ENCODE measurements at places on chromosomes 16 and 17.
A peak's percentile ranks its signal among the peaks of the same experiment; 100 is the strongest.

DNA sequence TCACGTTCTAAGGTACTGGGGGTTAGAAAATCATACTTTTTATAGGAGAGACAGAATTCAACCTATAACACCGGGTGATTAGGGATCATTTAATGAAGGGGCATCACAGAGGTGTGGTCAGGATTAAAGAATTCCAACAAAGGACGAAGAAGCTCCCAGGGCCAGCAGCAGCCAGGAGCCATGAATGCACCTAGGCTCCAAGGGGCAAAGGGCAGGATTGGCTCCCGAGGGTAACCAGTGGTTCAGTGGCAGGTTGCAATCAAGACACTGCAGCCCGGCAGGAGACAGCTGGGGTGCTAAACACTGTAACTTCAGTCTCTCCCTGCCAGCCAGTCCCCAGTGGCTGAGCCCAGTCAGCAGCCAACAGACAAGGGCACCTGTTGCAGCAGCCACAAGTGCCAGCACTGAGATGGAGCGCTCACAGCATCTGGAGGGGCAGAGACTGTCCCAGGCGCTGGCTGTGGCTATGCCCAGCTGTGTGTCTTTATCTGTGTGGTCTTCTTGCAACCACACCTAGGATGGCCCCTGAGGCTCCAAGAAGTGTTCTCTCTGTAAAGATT lies 23.9 kb downstream of the DHRS7C start:
- no peak for DNase-seq

- no peak for DNase-seq
Observed at GRCh38 chr17:51793686-51794085, 364.8 kb downstream of the CA10 start.

- DNase-seq: peak; percentile 34
Observed at GRCh38 chr16:89094252-89094879, 714 bp downstream of the ACSF3 start.

DNA sequence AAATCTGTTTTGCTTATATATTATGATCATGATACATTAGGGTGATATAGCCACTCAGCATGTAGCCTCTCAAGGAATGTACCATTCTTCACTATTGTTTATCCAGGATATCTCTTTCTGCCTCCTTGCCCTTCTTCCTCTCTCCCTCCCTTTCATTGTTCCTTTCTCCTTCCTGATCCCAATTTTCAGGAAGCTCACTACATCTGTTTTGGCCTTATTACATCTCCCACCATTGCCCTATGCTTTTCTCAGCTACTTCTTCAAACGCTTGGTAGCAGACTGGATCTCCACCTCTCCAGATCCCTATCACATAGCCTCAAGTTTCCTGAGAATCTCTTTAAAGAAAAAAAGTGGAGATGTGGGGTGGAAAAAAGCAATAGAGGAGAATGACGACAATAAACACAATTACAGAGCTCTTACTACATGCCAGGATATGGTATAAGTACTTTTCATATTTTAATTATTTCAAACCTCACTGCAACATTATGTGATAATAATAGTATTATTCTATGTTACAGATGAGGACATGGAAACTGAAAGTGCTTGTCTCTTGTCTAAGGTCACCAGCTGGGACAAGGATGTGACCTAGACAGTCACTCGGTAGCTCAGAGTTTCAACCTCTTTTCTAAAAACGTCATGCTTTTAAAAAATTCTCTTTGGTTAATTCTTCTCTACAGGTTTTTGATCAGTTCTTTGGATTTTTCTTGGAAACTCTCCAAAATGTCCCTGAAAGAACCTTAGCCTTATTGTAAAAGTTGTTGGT lies 959.1 kb downstream of the CDH11 start:
- DNase-seq: no peak

- DNase-seq: peak; percentile 34
Observed at GRCh38 chr17:17971431-17972125, 622 bp downstream of the TOM1L2 start.

GRCh38 chr17:62164747-62165722 lies 100.0 kb upstream of the MED13 start:
- no peak for DNase-seq

DNA sequence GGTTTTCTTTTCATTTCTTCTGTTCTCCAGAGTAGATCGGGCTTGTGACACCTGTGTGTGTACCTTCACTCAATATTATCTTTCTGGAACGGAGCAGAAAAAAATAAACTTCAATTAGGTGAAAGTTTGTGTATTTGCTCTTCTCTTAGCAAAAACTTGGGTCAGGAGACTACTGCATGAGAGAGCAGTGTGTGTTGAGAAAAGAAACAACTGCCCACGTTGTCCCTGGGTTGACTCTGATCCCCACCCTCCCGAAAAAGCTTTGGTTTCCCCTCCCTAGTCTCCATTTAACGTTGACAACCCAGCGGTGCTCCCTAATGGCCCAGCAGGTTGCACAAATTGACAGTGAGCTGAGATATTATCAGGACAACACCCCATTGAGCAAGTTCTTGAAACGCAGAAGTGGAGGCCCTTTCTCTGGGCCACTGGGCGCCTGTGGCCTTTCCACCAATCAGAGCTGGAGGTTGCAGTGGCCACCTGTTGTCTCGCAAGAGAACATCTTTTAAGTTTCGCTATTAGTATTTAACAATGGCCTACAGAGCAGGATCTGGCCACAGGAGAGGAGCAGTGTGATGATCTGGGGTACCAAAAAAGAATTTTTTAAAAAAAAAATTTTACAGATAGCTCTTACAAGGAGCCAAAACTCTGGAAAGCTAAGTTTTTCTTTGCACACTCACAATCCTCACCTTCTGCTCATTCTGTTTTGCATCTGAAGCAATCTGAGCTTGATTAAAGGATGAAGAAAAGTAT lies 1.5 kb upstream of the TOX3 start:
- DNase-seq: no peak

- peak; percentile 12 for DNase-seq
Observed at GRCh38 chr16:85614338-85615013, 1.4 kb downstream of the GSE1 start.

- no peak for DNase-seq
Observed at GRCh38 chr16:79587897-79588296, 12.6 kb downstream of the MAF start.

DNA sequence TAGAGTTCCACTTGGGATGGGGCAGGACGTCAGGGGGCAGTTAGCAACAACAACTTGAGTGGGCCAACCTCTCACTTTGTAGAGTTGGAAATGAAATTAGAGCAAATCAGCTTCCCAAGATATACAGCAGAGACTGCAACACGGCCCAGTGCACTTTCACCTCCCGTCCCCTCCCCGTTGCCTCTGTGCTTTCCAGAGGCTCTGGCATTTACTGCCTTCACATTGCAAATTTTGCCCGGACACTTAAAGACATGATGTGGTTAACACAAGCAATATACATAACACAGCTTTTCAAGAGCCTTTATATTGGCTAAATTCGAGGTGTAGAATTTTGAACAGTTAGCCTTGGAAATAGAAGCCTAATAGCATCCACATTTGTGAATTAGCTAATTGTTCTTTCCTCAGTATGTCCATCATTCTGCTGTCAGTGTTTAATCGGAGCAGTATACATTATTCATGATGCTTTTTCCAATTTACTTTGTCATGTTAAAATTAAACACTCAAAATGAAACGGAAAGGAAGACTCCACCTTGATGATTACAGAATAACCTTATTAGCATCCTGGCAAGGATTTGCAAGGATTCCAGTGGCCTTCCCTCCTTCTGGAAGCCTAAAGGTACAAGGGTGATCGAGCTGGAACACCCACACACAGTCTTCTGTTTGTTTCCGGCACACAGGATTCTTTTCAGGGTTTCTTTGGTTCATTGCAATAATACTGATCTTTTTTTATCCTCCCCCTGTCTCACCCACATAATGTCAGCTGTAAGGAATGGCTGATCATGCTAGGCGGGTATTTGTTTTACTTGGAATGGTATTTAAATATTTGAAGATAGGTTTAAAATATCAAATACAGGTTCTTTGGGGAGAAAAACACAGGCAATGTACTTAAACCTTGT lies 190.9 kb upstream of the CACNG5 start:
- no peak for DNase-seq

GRCh38 chr16:3879887-3880564 lies 487 bp downstream of the CREBBP start:
- DNase-seq: peak; percentile 80

- DNase-seq: no peak
Observed at GRCh38 chr16:30882429-30883310, 11.2 kb downstream of the BCL7C start.

DNA sequence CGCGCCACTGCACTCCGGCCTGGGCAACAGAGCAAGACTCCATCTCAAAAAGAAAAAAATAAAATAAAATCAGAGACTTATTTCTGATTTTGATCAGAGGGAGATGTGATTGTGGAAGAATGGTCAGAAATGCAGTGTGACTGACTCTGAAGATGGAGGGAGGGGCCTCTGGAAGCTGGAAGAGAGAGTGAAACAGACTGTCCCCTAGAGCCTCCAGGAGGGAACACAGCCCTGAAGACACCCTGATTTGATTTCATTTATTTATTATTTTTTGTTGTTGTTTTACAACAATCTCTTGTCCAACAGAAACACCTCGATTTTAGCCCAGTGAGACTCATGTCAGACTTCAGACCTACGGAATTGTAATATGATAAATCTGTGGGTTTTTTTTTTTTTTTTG lies 26.1 kb downstream of the BCL7C start:
- no peak for DNase-seq

GRCh38 chr17:60863892-60864707 lies 186.4 kb downstream of the BCAS3 start:
- DNase-seq: no peak

DNA sequence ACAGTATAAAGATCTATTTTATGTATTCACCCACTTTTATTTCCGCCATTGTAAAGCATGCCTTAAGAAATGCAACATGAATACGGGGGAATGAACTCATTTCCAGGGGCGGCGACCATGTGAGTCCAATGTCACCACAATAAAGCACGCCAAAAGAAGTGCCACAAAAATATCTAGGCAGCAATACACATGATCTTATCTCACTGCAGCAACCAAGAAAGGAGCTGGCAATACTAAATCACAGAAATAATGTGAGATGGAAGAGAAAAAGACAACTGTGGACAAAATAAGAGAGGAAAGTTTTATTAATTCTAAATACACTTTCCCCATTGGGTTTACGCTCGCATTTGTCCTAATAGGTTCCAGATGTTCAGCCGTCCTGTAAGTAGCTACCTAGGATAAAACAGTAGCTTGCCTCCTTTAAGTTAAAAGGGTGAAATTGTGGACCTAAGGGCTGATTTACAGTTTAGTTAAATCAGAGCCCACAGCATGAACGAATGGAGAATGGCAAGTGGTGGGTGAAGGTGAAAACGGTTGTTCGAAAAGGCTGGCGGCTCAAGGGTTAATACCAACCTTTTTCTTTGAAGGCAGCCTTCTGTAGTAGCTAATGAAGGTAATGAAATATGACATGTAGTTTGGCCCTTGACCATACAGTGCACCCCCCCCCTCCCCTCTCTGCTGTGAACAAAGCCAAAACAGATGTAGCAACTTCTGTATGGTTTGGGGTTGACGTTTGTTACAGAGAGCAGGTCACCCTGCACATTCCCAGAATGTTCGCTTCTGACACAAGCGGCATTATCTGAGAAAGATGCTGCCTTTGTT lies 504.2 kb upstream of the PSMD7 start:
- no peak for DNase-seq

- peak; percentile 74 for DNase-seq
Observed at GRCh38 chr17:14197586-14197985, 39.1 kb downstream of the CDRT15 start.

DNA sequence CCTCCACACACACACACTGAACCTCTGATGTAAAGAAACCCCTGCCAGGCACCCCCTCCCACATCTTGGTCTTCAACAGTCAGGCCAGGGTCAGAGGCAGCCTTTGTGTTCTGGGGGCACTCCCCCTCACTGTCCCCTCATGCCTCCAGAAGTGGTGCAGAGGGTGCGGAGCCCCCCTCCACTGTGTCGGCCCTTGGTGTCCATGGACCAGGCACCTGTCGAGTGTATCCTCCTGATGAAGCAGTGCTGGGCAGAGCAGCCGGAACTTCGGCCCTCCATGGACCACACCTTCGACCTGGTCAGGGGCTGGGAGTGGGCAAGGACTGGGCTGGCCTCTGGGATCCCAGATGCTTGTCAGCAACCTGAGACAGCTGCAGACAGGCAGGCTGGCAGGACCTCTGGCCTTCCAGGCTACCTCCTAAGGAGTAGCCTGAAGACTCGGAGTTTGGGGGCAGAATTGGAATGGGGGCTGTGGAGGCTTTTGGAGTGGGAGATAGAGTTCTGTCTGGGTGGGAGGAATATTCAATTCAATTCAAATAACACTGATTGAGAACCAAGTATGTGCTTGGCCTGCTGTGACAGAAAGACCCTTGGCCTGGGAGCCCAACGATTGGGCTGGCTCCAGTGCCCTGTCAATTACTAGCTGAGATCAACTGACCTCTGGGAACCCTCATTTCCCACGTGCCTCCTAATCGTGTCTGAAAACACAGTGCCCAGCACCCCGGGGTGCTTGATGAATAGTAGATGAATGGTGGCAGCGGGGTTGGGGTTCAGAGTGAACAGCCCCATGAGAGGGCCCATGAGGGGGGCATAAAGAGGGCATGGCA lies 11.5 kb downstream of the GUCY2D start:
- DNase-seq: no peak

DNA sequence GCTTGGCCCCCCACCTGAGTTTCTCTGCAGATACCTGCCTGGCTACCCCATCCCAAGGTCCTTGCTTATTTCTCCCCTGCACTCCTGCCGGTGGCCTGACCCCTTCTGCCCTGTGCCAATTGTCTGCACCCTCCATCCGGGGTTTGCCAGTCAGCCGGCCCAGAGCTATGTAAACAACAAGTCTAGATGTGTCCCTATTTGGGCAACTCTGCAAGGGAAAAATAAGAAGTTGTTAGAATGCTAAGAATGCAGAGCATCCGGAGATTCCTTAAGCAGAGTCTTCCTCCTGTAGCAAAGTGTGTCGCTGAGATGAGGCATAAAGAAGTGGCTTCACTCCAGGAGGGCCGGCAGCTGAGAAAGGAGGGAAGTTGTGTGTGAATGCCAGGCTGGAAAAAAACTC lies 46.6 kb downstream of the RGS9 start:
- DNase-seq: no peak

- DNase-seq: no peak
Observed at GRCh38 chr16:70735141-70735979, 49.5 kb upstream of the MTSS2 start.

DNA sequence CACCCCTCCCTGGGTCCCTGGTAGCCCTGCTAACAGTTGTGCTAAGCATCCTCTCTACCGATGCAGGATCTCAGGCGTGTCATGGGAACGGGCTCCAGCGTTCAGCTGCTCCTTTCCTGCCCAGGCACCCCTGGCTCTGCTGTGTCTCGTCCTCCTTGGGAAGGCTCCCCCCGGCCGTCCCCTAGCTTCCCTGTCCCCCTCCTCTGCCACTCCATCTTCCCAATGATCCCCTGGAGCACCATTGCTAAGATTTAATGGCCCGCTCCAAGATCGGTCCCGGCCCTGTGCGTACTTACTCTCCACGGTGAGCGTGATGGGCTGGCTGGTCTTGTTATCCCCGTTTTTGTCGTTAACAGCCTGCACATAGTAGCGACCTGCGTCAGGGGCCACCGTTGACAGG lies 135.5 kb upstream of the CDC42EP4 start:
- DNase-seq: no peak

GRCh38 chr16:17360693-17361122 lies 110.1 kb downstream of the XYLT1 start:
- DNase-seq: no peak

GRCh38 chr17:67491681-67492024 lies 114.6 kb downstream of the PITPNC1 start:
- DNase-seq: peak; percentile 25

Data from CD4-positive, alpha-beta T cell treated with Interleukin-6 for 4 hours (primary cell).